Fibroblast of the aortic adventitia (primary cell): ENCODE measurements at places on chromosomes 2 and 18.

DNA sequence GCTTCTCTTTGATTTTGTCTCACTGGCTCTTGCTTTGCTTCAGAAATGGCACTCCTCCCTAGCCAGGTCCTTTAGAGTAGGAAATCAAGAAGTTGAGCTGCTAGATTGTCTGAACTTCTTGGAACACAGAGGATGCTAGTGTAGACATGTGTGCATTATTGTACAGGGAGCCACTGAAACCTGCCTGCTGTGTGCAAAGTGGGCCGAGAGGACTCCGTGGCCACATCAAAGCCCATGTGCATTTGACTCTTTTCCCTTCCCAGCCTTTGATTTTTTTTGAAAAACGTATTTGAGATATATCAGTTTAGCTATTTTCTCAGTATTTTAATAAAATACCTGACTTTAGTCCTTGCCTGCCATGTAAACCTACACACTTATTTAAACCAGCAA, 83.1 kb downstream of the TMEM247 start:
- DNase-seq = no peak

DNA sequence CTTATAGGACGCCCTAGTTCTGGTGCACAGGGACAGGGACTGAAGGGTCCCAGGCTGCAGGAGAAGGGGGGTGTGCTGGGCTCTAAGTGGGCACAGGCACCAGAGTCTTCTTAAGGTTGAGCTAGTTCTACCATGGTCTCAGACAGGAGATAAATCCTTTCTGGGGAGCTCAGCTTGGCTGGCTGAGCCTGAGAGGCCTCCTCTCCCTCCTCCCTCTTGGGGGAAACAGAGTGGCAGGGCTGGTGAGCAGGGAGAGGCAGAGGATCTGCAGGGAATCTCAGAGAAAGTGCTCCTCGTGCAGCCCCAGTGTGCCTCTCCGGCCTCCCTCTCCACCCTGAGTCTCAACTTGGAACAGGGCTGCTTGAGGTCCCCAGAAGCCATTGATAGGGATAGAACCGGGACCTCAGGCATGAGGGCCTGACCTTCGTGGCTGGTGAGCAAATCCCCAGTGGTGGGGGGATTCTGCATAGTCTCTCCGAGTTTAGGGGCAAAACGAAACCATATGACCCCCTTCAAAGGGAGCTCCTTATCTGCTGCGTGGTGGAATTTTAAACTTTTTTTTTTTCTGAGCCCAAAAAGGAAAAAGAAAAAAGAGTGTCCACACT, 2.0 kb downstream of the GDF7 start:
- DNase-seq = no peak

- no peak for DNase-seq
Measured at GRCh38 chr18:41482501-41482900, 472.5 kb upstream of the PIK3C3 start.

DNA sequence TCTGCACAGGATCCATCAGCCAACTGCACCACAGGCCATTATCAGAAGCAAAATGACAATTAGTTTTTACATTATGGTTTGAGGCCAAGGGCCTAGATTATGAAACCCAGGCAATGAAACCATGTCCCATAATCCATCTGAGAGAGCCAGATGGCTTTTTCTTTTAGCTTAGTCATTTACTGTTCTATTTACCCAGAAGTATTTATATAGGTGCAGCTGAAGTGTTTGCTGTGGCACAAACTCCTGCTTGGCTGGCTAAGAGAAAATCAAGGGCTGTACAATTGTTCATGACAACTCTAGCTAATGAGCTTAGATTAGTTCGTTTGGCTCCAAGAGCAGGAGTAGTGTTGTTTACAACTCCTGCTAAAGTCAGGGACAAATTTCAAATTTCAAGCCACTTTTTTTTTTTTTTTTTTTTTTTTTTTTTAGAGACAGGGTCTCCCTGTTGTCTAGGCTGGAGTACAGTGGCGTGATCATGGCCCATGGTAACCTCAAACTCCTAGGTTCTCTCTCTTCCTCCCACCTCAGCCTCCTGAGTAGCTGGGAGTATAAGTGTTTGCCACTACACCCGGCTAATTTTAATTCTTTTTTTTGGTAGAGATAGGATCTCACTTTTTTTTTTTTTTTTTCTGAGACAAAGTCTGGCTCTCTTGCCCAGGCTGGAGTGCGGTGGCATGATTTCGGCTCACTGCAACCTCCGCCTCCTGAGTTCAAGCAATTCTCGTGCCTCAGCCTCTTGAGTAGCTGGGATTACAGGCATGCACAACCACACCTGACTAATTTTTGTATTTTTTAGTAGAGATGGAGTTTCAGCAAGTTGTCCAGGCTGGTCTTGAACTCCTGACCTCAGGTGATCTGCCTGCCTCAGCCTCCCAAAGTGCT, 18.4 kb upstream of the REV1 start:
- DNase-seq = no peak

- no peak for DNase-seq
Measured at GRCh38 chr18:59273759-59274532, 692 bp upstream of the RAX start.

- no peak for DNase-seq
Measured at GRCh38 chr2:228654707-228655106, 473.2 kb upstream of the SPHKAP start.

- no peak for DNase-seq
Measured at GRCh38 chr2:207930747-207931146, 94.6 kb downstream of the PLEKHM3 start.

GRCh38 chr18:58005011-58005410, 39.0 kb upstream of the NEDD4L start:
- DNase-seq = peak; percentile 29

DNA sequence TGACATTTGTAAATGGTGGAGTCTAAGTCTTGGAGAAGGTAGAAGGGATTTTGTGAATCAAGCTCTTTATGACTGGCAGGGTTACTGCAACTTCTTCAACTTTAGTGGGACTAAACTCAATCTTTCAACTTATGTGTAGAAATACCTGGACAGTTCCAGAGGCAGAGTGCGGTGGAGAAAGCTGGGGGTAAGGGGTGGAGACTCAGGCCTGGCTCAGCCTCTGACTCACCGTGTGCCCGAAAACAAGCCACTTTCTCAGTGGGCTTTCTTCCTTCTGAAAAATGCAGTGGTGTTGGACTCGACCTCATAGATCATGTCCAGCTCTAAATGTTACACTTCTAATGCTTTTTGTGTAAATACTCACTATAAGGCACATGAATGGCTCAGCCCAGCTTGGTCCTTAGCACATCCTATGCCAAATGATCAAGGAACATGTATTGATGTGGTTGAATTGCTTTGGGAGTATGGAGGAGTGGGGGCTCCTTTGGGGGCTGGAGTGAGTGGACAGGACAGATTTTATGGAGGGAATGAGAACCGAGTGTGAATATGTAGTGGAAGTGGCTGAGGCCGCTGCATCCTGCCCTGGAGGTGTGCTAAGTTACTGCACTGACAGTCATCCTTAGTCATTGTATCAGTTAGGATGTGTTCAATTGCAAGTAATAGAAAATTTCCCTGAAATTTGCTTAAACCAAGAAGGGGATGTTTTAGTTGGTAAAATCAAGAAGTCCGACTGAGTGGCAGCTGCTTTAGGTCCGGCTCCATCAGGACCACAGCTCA, 32.2 kb upstream of the IGFBP5 start:
- no peak for DNase-seq

DNA sequence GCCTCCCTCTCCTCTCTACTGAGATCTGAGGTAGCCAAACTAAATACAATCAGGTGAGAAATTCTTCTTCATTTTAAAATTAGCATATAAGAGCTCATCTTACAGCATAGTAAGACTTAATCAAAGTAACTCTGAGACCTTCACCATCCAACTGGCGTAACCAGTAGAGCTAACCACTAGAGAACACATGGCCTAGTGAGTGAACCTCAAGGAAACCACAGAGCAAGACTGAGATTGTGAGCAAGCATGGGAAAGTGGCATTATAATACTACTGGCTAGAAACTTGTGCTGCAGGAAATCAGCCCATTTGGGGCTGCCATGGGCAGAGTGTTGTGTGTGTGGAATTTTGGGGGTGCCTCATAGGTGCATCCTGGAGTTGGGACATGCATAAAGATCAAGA, 61.1 kb upstream of the SPHKAP start:
- no peak for DNase-seq

- DNase-seq = peak; percentile 35
Measured at GRCh38 chr2:38268691-38269327, 108.3 kb downstream of the ATL2 start.

DNA sequence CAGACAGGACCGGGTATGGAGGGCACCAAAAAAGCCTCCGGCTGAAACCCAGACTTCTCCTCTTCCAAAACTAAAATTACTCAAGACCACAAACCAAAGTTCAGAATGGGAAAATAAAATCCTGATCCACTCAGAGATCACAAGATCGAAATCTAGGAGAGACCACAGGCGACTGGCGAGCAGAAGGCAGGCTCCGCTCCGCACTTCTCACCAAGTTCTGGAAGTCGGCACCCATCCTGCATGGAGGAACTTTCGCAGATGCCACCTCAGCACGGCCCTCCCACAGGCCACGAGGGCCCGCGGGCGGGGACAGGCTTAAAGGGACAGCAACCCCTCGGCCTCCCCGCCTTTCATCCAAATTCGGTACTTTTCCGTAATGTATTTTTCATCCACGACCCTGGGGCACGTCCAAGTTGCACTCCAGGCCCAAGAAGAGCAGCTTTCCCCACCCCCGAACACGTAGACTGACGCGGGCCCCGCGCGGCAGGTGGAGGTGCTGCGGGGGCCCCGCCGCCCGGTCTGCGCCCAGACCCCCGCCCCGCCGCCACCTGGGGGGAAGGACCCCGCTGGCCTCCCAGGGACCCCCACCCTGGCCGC, 43.7 kb downstream of the HDLBP start:
- peak; percentile 83 for DNase-seq

DNA sequence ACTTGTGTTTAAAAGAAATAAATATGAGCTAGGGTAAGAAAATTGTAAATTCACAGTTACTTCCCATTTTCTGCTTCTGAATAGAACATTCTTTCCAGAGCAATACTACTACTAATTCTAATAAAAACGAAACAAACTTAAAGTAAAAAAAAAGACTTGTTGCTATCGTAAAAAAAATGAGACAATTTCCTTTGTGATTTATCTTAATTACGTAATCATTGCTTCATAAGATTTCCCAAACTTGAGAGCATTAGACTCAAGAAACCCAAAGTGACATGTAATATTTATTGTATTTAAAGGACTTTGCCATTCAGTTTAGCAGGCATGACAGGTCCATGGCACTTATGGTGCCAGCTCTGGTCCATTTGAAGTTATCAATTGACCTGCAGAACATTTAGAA, 153.8 kb downstream of the AQP4 start:
- DNase-seq = no peak

GRCh38 chr2:152497481-152498052, 162.6 kb downstream of the FMNL2 start:
- peak; percentile 93 for DNase-seq

- DNase-seq = no peak
Measured at GRCh38 chr18:48105317-48105716, 174.9 kb upstream of the SMAD2 start.

DNA sequence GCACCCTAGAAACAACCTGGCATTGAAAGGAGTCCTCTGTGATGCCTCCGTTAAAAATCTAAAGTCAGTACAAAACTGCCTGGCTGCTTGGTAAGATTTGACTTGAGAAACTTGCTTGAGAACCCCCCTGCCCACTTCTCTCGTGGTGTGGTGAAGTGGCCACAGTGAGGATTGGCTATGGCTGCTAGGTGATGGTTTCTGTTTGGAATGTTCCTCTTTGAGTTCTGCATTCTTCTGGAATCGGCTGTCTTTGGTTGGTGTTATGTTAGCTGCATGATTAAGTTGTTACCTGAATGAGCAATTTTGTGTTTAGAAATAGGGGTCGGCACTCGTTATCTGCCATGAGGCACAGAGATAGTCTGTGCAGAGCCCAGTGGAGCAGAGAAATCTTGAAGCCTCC, 21.7 kb upstream of the SAG start:
- DNase-seq = no peak

DNA sequence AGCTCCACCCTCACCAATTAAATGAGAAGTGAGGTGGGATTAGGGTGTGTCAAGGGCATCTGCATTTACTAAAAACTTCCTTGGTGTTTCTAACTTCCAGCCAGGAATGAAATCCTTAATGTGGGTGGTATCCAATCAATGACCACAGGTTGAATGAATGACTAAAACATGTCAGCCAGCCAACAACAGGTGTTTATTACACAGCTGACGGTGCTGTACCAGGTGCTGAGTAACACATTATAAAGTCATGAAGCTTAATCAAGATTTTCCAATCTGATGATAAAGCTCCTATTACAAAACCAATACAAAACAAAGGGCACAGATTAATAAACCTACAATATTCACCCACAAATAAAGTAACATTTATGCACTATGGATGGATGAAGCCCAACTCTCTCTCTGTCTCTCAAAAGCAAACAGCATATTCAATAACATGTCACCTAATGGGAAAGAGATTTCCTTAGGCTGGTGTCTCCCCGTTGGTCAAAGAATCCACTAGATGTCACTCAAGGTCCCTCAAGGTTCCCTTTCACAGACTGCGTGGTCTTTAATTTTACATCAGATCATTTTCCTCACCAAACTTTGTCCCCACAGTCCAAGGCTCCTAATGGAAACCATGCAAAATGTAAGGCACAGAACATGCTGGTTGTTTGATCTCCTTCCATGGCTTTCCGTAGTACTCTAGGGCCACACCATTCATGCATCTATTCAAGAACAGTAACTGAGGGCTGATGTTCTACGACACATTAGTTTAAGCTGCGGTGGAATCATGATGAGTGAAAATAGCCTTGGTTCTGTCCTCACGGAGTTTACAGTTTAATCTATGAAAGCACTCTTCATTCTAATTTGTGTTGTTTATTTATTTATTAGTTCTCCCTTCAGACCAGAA, 6.4 kb upstream of the PTPN4 start:
- peak; percentile 70 for DNase-seq

- no peak for DNase-seq
Measured at GRCh38 chr2:13193075-13193474, 476.3 kb downstream of the TRIB2 start.

- DNase-seq = peak; percentile 17
Measured at GRCh38 chr2:214649440-214650205, 159.9 kb downstream of the BARD1 start.

DNA sequence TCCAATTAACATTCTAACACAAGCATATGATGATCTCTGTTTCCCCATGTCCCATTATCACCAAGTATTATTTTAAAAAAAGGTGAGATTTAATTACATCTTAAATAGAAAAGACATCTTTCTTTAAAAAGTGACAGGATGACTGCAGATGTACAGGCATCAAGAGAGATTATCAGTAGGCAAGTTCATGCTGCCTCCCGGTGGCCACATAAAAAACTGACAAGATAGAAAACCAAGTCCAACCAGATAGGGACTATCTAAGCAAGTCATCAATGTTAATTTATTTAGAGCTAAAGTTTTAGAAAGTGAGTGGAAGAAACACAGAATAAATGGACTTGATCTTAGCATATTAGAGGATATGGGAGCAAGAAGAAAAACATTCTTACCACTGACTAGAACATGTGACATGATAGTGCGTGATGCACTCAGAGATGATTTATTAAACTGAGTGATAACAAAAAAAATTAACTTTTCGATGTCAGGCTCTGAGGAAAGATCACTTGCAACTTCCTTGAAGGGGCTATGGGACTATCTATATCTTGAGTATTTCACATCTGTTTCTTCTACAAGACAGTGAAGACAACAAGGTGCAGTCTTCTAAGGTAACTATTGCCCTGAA, 5.4 kb upstream of the TDRD15 start:
- peak; percentile 2 for DNase-seq

- DNase-seq = no peak
Measured at GRCh38 chr2:1448009-1448408, 34.7 kb downstream of the TPO start.

- no peak for DNase-seq
Measured at GRCh38 chr2:141942006-141942789, 188.6 kb downstream of the LRP1B start.

GRCh38 chr2:88320076-88320773, 132.3 kb downstream of the FOXI3 start:
- no peak for DNase-seq

GRCh38 chr18:57085371-57085770, 61.5 kb upstream of the BOD1L2 start:
- DNase-seq = no peak
